NCI-H1417 treated with DMSO at 0.1 percent for 48 hours (cell line): ENCODE measurements at places on chromosomes 13 and 19.

- no peak for DNase-seq
Measured at GRCh38 chr19:10667867-10668266, 13.7 kb downstream of the ILF3 start.

DNA sequence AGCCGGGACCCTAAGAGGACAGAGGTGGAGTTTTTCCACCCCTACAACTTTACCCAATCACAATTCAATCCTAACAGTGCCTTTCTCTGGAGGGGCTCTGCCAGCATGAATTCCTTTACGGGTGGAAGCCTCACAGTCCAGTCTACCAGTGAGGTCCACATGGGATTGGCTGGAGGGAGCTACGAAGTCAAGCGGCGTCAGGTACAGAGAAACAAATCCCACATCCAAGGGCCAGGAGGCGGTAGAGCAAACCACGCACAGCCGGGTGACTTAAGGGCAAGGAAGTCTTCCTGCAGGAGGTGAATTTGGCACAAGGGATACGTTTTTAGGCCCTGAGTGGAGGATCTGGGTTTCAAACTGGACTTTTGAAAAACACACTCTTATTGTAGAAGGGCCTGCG lies 199.6 kb downstream of the UQCRFS1 start:
- DNase-seq = no peak

GRCh38 chr19:10317045-10317856 lies 1.4 kb upstream of the FDX2 start:
- DNase-seq = no peak

DNA sequence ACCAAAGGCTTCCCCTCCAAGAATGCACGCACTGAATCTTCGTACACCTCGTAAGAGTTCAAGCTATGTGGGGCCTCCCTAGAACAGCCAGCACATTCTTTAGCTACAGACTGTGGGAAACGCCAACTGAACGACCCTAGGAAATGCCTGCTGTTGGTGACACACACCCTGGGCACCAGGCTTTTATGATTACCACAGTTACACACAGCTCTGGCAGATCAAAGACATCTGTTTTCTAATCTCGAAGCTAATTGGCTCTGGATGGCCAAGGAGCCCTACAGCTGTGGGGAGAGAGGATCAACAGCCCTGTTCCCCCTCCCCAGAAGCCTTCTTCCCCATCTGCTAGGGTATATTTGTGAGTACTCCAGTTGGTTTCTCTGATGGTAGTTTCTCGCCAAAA lies 123.0 kb downstream of the COL4A1 start:
- DNase-seq = no peak

- no peak for DNase-seq
Measured at GRCh38 chr19:1690699-1691307, 38.4 kb upstream of the TCF3 start.
